ENCODE measurements at places on chromosomes 13 and 19. TPM values are rescaled to one million over a fixed set of nuclear protein-coding genes. Genes with fewer than 3 reads are reported as not detected.

The SIGLECL1 gene
- not detected for total RNA-seq

The RXFP2 gene
- total RNA-seq, result not detected

The NLRP7 gene
- not detected for total RNA-seq

The URAD gene
- not detected for total RNA-seq

The C19orf38 gene
- total RNA-seq, result 0.48 TPM

The SOHLH2 gene
- total RNA-seq, result not detected

The TMPRSS9 gene
- total RNA-seq, result not detected

GRCh38 chr13:30147421-30147820, 159.9 kb downstream of the KATNAL1 start:
- no peak for DNase-seq
- peak overlapping the region; percentile 25 for H3K4me3 ChIP-seq
- H3K27ac ChIP-seq, result peak overlapping the region; percentile 32
- no peaks in the 10 kb centered on the region for H3K36me3 ChIP-seq
- peaks cover 83% of the 10 kb centered on the region for H3K4me1 ChIP-seq

- DNase-seq, result no peak
- no peak overlapping the region for H3K27ac ChIP-seq
- no peak overlapping the region for H3K4me3 ChIP-seq
- no peaks in the 10 kb centered on the region for H3K27me3 ChIP-seq
- H3K4me1 ChIP-seq, result peaks cover 13% of the 10 kb centered on the region
- no peaks in the 10 kb centered on the region for H3K36me3 ChIP-seq
Observed at GRCh38 chr19:939439-939838, 13.6 kb downstream of the ARID3A start.

DNA sequence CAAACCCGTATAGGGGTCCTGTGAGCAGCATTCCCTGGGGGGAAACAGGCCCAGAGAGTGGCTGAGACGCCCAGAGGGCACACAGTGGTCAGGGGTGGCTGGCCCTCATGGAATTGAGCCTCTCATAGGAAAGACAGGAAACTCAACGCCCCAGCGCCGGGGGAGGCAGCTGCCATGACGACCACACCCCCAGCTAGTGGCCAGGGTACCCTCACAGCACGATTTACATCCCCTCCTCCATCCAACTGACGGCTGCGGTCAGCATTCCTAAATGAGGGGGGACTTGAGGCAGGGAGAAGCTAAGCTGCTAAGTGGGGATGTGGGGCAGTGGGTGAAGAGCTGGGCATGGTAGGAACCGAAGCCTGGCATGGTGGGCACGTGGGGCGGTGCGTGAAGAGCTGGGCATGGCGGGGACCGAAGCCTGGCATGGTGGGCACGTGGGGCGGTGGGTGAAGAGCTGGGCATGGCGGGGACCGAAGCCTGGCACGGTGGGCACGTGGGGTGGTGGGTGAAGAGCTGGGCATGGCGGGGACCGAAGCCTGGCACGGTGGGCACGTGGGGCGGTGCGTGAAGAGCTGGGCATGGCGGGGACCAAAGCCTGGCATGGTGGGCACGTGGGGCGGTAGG, 10.0 kb downstream of the MED16 start:
- no peak for DNase-seq
- H3K27me3 ChIP-seq, result no peaks in the 10 kb centered on the region
- peaks cover 4% of the 10 kb centered on the region for H3K4me1 ChIP-seq
- peaks cover 3% of the 10 kb centered on the region for H3K36me3 ChIP-seq

GRCh38 chr13:50326811-50327210, 311.6 kb downstream of the KCNRG start:
- no peaks in the 10 kb centered on the region for H3K27me3 ChIP-seq
- no peak overlapping the region for H3K4me3 ChIP-seq
- no peaks in the 10 kb centered on the region for H3K4me1 ChIP-seq
- no peak overlapping the region for H3K27ac ChIP-seq

- no peak for DNase-seq
- no peak overlapping the region for H3K27ac ChIP-seq
- H3K27me3 ChIP-seq, result no peaks in the 10 kb centered on the region
- H3K4me3 ChIP-seq, result no peak overlapping the region
Observed at GRCh38 chr19:17579661-17580244, 24.3 kb downstream of the COLGALT1 start.

- H3K27ac ChIP-seq, result no peak overlapping the region
- no peak overlapping the region for H3K4me3 ChIP-seq
- no peaks in the 10 kb centered on the region for H3K36me3 ChIP-seq
- H3K4me1 ChIP-seq, result no peaks in the 10 kb centered on the region
- H3K27me3 ChIP-seq, result no peaks in the 10 kb centered on the region
- no peak for DNase-seq
Observed at GRCh38 chr19:39144290-39145071, 18.9 kb downstream of the PAK4 start.

DNA sequence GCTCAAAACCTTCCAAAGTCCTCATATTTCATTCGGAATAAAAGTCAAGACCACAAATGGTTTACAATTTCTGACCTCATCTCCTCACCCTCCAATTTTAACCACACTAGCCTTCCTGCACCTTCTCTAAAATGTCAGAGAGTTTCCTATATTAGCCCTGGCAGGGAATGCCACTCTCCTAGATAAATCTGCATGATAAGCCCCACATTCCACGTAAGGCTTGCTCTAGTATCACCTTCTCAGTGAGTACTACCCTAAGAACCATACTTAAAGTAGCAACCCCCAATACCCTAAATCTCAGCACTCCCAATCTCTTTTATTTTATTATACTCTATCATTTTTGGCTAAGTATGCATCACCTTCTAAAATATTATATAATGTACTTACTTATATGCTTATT, 100.5 kb upstream of the SLITRK5 start:
- no peaks in the 10 kb centered on the region for H3K4me1 ChIP-seq
- no peaks in the 10 kb centered on the region for H3K36me3 ChIP-seq
- no peak for DNase-seq
- no peaks in the 10 kb centered on the region for H3K27me3 ChIP-seq

- DNase-seq, result peak; percentile 46
- H3K4me3 ChIP-seq, result no peak overlapping the region
- no peaks in the 10 kb centered on the region for H3K27me3 ChIP-seq
Observed at GRCh38 chr19:1102407-1103131, 1.2 kb upstream of the GPX4 start.

DNA sequence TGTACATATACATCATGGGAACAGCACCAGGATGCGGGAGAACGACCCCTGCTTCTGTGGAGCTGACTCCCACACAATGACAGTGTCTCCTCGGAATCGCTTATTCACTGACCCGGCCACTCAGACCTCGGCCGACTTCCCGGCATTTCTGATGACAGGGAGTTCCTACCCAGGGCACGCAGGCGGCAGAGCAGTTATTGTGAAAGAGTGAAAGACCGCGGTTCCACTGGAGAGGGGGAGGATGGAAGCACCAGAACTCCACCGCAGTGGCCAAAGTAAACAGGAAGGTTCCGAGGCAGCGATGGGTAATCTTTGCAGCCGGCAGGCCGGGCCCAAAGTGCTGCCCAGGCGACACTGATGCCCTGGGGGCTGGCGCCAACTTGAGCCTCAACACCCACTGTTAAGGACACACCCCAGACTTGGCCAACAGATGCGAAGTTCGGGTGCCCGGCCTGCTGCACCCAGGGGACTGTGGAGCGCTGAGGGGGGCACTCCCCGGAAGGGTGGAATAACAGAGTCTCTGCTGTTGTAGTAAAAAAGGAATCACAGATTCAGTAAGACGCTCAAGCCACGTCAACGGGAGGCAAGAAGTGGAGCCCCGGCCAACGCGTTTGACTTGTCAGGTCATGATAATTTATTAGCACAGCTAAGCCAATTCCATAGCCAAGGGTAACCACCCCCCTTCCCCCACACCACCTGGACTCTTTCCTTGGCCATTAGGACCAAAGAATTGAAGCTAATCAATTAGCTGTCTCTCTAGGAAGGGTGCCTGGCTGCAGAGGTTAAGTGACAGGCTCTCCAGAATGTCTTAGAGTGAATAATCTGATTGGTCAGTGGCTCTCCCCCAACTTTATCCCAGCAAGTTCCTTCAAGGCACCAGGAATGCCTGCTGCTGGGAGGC, 5.8 kb downstream of the MLLT1 start:
- no peak overlapping the region for H3K4me3 ChIP-seq
- no peak overlapping the region for H3K27ac ChIP-seq

DNA sequence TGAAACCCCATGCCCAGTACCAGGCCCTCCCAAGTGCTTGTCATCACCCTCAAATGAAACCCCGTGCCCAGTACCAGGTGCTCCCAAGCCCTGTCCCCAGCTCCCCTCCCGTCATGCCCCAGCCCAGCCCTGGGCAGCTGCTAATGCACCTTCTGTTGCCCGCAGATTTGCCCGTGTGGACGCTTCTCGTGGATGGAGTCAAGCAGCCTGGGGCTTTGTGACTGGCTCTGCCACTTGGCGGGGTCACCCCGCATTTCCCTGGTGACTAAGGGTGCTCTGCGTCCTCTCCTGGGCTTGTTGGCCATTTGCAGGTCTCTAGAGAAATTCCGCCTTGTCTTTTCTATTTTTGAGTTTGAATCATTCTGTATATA, 82.7 kb downstream of the ATP11A start:
- no peaks in the 10 kb centered on the region for H3K36me3 ChIP-seq
- no peak for DNase-seq
- no peak overlapping the region for H3K4me3 ChIP-seq
- no peaks in the 10 kb centered on the region for H3K27me3 ChIP-seq

GRCh38 chr13:99003851-99004471, 26.1 kb upstream of the DOCK9 start:
- DNase-seq, result no peak
- peaks cover 60% of the 10 kb centered on the region for H3K4me1 ChIP-seq
- no peaks in the 10 kb centered on the region for H3K27me3 ChIP-seq
- no peaks in the 10 kb centered on the region for H3K36me3 ChIP-seq

DNA sequence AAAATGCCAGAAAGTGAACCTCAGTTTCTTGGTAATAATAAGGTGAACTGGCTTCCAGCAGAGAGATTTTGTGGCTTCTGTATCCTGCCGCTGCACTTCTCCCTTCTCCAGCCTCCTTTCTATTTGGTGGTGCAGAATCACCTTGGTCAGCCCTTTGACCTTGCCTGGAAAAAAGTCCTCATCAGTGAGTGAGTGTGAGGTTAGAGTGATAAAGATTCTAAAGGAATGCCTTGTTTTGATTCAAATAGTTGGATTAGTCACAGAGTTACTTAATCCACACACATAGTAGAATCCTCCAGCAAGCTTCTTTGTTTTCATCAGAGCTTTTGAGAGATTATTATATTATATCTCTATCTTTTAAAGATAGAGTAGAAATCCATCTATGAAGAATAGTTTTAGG, 140.9 kb downstream of the KCNRG start:
- no peak overlapping the region for H3K27ac ChIP-seq
- H3K4me1 ChIP-seq, result peaks cover 8% of the 10 kb centered on the region
- no peak overlapping the region for H3K4me3 ChIP-seq
- no peak for DNase-seq

DNA sequence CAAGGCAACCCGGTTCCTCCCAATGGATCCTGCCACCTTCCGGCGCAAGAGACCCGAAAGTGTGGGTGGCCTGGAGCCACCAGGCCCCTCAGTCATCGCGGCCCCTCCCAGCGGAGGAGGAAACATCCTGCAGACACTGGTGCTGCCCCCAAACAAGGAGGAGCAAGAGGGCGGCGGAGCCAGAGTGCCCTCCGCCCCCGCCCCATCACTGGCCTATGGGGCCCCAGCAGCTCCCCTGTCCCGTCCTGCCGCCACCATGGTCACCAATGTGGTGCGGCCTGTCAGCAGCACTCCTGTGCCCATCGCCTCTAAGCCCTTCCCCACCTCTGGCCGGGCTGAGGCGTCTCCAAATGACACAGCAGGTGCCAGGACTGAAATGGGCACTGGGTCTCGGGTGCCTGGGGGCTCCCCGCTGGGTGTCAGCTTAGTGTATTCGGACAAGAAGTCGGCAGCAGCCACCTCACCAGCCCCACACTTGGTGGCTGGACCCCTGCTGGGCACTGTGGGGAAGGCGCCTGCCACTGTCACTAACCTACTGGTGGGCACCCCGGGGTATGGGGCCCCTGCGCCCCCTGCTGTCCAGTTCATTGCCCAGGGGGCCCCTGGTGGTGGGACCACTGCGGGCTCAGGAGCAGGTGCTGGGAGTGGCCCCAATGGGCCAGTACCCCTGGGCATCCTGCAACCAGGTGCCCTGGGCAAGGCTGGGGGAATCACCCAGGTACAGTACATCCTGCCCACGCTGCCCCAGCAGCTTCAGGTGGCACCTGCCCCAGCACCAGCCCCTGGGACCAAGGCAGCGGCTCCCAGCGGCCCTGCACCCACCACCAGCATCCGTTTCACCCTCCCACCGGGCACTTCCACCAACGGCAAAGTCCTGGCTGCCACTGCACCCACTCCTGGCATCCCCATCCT, 11.2 kb upstream of the PRR19 start:
- no peak overlapping the region for H3K4me3 ChIP-seq
- H3K4me1 ChIP-seq, result peaks cover 5% of the 10 kb centered on the region
- no peak overlapping the region for H3K27ac ChIP-seq
- peaks cover 20% of the 10 kb centered on the region for H3K36me3 ChIP-seq
- DNase-seq, result peak; percentile 53

- no peak for DNase-seq
- no peaks in the 10 kb centered on the region for H3K36me3 ChIP-seq
- H3K27ac ChIP-seq, result no peak overlapping the region
- H3K4me1 ChIP-seq, result no peaks in the 10 kb centered on the region
Observed at GRCh38 chr13:51923983-51924539, 62.3 kb downstream of the CCDC70 start.

DNA sequence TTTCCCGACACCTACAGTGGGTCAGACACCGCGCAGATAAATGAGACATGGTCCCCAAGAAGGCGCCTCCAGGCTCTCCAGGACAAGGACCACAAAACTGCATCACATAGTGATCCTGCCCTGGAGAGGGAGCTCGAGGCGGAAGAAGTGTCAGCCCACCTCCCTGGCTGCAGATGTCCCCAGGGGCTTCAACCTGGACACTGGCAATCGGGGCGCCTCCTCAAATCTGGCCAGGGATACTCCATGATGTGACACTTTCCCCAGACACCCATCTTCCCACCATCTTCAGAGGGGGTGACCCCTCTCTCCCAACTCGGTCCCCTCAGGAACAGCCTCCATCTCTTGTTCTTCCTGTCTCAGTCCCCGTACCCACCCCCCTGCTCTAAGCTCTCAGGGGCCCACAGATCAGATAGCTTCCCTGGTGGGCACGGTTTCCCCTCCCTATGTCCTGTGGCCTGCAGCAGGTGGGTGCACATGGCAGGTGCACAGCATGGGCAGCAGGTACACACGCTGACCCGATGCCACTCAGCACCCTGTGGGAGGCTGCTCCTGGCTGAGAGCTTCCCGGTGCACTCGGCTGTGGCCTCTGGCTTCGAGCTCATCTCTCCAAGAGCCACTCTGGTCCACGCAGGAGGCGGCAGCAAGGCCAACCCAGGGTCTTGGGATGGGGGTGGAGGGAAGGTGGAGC, 61.2 kb downstream of the PEPD start:
- H3K27ac ChIP-seq, result no peak overlapping the region
- H3K36me3 ChIP-seq, result no peaks in the 10 kb centered on the region
- no peak overlapping the region for H3K4me3 ChIP-seq
- DNase-seq, result no peak
- no peaks in the 10 kb centered on the region for H3K4me1 ChIP-seq

DNA sequence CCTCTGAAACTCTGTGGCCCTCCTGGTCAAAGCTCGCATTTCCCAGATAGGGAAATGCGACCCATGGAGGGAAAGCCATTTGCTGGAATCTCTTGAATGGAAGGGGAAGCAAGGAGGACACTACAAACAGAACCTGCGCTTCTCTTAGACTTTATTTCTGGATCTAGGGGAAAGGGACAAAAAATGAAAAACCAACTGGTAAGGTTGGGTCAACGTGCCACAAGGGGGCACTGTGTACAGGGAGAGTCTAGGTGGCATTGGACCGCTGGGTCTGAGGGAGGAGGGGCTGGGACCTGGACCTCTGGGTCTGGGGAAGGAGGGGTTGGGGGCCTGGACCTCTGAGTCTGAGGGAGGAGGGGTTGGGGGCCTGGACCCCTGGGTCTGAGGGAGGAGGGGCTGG, 5.0 kb downstream of the KLK4 start:
- H3K4me3 ChIP-seq, result no peak overlapping the region
- H3K4me1 ChIP-seq, result no peaks in the 10 kb centered on the region
- H3K36me3 ChIP-seq, result no peaks in the 10 kb centered on the region
- no peak overlapping the region for H3K27ac ChIP-seq
- no peak for DNase-seq
